ENCODE measurements at places on chromosomes 1 and 21. TPM values are rescaled to one million over a fixed set of nuclear protein-coding genes. Genes with fewer than 3 reads are reported as not detected.

FAM20B gene
- polyA plus RNA-seq: 9.3 TPM

GPR25 gene
- 0.38 TPM for polyA plus RNA-seq

S100A13 gene
- polyA plus RNA-seq: 118 TPM

EFNA1 gene
- polyA plus RNA-seq: 7.8 TPM

NTMT2 gene
- not detected for polyA plus RNA-seq
